ENCODE measurements at places on chromosomes 12 and 14.

DNA sequence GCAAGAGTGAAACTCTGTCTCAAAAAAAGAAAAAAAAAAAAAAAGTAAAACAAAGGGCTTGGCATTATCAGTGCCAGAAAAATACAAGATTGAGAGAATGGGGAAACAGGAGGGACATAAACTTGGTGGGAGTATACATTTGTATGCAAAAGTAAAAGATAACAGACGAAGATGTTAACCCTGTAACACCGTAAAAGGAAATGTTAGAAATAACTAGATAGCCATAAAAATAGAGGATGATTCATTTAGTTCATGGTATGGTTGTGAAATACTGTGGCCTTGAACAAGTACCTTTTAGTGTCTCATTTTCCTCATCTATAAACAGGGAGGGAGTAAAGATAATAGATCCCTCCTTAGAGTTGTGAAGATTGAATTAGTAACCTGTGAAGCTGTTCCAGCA, 33.3 kb downstream of the ATP2A2 start:
- peak; percentile 15 for DNase-seq

DNA sequence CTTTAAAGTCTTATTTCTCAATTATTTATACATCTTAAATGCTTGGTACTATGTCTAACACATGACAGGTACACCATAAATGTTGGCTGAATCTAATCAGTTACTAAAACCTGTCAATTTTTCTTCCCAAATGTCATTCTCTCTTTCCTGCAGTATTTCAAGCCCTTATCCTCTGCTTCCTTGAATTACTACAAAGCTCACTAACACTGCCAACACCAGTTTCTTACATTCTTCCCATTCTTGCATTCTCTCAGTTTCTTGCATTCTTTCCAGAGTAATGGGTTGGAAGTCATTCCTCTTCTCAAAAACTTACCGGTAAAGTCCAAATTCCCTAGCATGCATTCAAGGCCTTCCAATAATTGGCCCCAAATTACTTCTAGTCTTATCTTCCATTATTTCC, 9.6 kb upstream of the SMARCC2 start:
- no peak for DNase-seq

DNA sequence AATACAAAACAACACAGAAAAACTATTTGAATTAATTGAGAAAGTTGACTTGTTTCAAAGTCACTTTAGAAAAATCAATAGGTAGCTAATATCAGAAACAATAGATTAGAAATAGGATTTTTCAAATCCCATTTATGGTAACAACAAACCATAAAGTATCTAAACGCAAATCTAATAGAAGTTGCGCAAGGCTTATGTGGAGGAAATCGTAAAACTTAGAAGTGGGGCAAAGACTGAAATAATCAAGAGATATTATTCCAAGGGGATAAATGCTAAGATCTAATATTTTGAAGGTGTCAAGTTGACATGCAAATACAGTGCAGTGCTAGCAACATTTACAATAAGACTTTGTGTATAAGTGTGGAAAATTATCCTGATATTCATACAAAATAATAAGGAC, 87.2 kb downstream of the TRHDE start:
- no peak for DNase-seq

GRCh38 chr14:71469643-71470335, 462.4 kb upstream of the RGS6 start:
- no peak for DNase-seq

- DNase-seq = no peak
Measured at GRCh38 chr14:33515899-33516298, 435.0 kb downstream of the EGLN3 start.

DNA sequence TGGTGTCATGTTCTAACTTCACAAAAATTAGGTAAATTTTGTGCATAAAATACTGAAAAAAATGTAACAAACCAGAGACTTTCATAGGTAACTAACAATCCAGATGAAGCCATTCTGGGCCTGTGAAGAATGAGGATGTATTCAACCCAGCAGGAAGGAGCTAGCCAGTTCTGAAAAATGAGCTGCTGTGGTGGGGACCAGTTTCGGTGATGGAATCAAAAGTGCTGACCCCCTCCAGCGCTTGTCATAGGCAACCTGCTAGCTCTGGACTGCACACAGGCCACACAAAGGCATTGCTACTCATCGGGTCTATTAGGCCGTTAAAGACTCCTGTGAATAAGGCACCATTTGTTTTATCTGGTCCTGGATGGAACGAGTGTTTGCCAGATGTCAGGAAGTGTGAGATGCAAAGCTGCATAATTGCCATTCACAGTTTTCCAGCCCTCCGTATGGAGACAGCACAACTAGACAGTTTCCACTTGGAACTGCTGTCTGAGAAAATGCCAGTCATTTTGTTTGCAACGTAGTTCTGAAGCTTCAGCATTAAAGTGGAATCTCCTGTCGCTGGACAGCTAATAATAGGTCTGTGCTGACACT, 3.3 kb upstream of the RIMBP2 start:
- no peak for DNase-seq

DNA sequence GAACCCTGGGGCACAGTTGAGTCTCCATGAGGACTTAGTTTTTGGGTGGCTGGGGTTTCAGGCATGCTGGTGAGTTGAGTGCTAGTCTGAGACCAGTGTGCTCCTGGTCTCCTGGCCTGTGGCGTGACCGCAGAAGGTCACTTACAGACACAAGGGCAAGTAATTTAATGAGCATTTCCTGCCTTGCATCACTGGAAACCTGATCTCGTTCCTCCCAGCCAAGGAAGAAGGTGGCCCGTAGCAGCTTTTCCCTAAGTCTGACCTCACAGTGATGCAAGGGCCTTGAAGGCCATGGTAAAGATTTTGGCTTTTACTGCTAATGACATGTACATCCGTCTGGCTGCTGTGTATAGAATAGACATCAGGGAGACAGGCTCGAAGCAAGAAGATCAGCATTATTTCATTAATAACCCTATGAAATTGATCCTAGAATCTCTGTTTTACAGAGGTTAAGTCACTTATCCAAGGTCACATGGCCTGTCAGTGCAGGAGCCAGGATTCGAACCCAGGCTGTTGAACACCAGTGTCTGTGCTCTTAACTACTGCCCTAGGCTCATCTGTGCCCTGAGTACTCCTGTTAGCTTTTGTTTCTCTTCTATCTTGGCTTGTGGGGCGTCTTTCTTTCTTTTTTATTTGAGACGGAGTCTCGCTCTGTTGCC, 4.6 kb downstream of the TMEM120B start:
- DNase-seq = no peak

DNA sequence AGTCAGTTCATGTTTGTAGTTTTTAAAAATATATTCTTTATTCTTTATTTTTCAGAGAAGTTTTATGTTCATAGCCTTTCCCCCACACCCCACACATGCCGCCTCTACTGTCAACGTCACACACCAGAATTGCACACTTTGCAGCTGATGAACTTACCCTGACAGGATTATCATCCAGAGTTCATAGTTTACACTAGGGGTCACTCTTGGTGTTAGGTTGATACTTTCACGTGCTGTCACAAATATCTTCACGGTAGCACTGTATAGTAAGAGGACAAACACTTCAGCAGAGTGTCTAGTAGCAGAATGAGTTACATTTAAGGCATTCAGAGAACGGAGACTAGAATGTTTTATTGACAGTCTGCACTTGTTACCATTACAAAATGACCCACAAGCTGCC, 5.1 kb downstream of the DPPA3 start:
- DNase-seq = peak; percentile 42

DNA sequence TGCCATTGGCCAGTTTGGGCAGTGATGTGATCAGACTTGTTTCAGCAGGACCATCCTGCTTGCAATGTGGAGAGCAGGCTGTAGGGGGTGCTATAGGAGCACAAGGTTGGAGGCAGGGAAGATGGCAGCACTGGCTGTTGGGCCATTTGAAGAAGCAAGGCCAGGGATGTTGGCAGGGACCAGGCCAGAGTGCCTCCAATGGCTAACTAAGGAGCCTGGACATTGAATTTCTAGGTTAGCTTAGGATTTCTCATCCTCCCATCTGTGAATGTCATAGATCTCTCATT, 23.5 kb downstream of the FGF23 start:
- peak; percentile 39 for DNase-seq

DNA sequence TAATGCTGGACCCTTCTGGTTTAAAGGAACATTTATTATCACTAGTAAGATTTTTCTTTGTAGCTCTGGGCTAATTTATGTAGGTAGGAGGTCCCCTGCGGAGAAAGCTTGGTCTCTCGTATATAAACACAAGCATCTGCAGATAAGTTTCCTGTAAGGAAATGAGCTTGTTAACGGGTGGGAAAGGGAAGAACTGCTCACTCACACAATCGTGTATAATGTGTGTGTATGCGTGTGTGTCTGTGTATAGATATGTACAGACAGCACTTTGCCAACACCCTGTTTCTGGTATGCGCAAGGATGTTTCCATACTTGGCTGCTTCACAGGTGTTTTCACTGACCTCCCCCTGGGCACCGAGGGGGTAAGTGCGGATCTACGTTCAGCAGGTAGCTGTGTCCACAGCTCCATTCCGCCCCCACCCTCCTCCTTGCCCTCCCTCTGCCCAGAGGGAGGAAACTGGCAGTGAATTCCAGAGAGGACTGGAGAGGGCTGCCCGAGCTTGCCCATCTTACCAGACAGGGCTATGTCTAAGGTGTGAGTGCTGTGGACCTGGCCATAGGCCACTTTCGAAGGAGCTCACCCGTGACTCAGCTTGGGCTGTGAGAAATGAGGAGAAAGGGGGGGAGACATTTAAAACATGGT, 65.2 kb downstream of the NINJ2 start:
- no peak for DNase-seq

DNA sequence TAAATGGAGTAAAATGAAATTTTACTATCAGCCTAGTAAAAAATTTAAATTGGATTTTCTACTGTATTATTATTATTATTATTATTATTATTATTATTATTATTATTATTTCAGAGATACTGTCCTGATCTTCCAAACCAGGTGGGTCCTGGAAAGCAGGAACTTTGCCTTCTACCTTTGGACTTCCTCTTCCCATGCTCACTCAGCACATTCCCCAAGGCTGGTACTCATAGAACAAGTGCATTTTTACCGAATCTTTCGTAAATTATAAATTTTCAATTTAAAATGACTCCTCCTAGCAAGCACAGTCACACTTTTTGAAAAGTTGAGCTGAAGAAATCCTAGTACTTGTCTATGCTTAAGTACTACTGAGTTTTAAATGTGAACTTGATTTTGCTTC, 29.7 kb downstream of the BHLHE41 start:
- no peak for DNase-seq

DNA sequence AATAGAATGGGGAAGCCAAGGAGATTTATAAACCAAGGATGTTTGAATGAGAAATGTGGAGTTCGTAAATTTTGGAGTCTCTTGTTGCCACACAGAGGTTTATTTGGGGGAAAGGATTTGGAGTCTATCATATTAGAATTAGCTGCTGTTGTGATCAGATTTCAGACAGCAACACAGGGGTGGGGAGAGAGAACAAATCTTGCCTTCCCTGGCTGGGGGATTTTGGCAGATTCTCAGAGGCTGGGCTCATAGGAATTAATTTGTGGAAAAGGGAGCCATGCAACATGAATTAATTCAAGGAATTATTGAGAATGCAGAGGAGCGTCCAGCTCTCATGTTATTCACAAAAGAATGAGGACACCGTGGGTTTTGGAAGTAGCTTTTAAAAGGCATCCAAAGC, 73.9 kb upstream of the PRMT8 start:
- DNase-seq = no peak

- DNase-seq = no peak
Measured at GRCh38 chr12:131609762-131610161, 101.1 kb upstream of the SFSWAP start.

DNA sequence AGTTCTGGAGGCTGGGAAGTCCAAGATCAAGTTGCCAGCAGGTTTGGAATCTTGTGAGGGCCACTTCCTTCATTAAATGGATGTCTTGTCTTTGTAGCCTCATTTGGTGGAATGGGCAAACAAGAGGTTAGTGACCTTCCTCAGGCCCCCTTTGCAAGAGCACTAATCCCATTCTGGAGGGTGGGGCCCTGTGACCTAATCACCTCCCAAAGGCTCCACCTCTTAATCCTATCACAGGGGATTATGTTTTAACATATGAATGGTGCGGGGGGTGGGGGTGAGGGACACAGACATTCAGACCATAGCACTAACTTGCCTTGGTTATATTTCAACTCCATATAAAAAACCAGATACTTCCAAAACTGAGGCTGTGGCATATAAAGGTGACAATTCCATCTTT, 59.9 kb upstream of the PPP4R3A start:
- no peak for DNase-seq

- DNase-seq = no peak
Measured at GRCh38 chr12:46124132-46124847, 133.9 kb upstream of the SCAF11 start.

- no peak for DNase-seq
Measured at GRCh38 chr12:39176356-39176755, 266.6 kb downstream of the KIF21A start.

GRCh38 chr14:103194256-103195045, 71.2 kb downstream of the TNFAIP2 start:
- no peak for DNase-seq

- DNase-seq = no peak
Measured at GRCh38 chr12:124015494-124016461, 42.8 kb downstream of the ZNF664 start.

DNA sequence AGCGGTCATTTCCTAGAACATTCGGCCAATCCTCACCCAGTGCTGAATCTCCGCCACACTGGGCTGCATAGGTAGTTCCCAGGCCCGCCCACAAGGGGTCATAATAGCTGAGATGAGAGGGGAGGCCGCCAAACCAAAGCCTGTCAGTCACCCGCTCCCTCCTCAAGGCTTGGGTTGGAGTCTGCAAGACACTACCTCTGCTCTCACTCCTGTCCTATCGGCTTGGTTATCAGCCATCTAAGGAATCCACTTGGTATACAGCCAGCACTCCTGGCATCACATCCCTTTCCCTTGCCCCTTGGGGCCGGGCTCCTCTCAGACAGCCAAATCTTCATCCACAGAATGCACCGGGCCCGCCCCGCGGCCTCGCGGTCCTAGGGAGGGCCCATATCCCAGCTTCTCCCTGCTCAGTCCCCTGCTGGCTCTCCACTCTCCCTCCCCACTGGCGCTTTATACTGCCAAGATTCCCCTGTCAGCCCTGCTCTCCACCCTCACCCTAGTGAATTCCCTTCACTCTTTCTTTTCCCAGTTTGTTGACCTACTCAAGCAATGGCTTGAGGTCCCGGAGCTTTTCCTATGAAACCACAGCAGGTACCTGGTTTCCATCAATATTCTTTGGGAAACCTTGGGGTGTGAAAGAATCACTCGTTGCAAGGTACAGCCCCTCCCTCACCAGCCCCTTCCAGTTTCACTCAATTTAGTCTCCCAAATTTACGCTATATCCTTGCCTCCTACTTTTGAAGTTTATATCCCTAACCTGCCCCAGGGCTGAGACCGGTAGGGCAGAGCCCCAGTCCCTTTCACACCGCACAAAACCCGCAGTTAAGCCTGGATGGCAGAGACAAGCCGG, 1.4 kb downstream of the IFFO1 start:
- peak; percentile 72 for DNase-seq

GRCh38 chr14:70642303-70643235, 853 bp downstream of the TTC9 start:
- no peak for DNase-seq
